ENCODE measurements at places on chromosomes 13 and 19.
A peak's percentile ranks its signal among the peaks of the same experiment; 100 is the strongest.

GRCh38 chr19:45767410-45767880 lies 1.6 kb downstream of the SIX5 start:
- DNase-seq, result peak; percentile 82

- DNase-seq, result no peak
These were observed 8.2 kb upstream of the VWA8 start for GRCh38 chr13:41969072-41969471.

DNA sequence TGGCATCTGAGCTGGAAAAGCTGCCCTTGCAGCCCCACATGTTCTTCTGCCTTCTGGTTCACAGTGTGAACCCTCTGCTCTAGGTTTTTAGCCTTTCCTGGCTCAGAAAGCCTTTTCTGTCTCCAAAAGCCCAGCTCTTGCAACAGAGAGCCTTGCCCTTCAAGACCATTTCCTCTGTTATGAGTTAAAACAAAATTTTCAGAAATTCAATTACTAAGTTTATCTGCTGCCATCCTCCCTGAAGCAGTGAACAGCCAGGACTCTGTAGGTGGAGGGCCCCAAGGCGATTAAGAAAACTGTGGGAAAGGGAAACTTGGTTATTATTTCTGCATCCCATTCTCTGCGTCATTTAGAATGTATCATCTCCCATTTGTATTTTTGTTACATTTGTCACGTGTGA lies 18.8 kb downstream of the FAM124A start:
- no peak for DNase-seq

DNA sequence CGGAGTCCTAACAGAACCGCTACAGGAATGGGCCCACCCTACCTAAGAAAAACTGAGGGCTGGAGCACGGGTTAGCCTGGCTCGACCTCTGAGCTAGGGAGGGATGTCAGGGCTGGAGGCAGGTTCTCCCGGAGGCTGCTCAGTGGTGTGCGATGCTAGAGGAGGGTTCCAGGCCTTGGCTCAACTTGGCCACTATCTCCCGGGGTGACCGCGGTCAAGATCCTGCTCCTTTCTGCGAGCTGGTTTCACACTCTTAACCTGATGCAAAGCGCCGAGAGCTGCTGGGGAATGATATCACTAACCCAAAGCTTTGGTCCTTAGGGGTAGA lies 301 bp downstream of the POP4 start:
- no peak for DNase-seq

- DNase-seq, result no peak
These were observed 121.4 kb downstream of the NUFIP1 start for GRCh38 chr13:44867825-44868224.

- no peak for DNase-seq
These were observed 14.6 kb upstream of the USE1 start for GRCh38 chr19:17200408-17201079.
